K562 (cell line): ENCODE measurements at places on chromosomes 11 and 22.

- no peak for DNase-seq
Measured at GRCh38 chr22:19983741-19984140, 32.9 kb downstream of the ARVCF start.

DNA sequence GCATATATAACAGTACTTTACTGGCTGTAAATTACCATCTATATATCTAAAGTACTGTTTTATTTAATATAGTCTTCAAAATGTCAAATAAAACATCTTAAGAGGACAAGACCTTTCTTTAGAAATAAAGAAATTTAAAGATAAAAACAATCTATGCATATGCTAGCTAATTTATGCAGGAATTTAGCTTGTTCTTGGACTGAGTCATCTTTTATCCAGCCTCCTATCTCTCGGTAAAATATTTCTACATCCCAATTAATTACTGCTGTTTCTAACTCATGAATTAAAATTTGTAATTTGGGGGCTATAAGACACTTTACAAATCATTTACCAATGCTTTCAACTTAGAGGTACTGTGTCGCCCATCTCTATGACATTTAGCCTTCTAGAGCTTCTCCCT is 72.8 kb upstream of the DDI1 start:
- no peak for DNase-seq

GRCh38 chr22:35186492-35186891 is 70.8 kb upstream of the HMGXB4 start:
- DNase-seq = no peak

GRCh38 chr22:42745118-42745517 is 24.4 kb upstream of the A4GALT start:
- DNase-seq = no peak

- DNase-seq = no peak
Measured at GRCh38 chr11:133678191-133678590, 145.9 kb upstream of the OPCML start.

GRCh38 chr11:123308077-123308476 is 113.0 kb upstream of the CLMP start:
- no peak for DNase-seq

DNA sequence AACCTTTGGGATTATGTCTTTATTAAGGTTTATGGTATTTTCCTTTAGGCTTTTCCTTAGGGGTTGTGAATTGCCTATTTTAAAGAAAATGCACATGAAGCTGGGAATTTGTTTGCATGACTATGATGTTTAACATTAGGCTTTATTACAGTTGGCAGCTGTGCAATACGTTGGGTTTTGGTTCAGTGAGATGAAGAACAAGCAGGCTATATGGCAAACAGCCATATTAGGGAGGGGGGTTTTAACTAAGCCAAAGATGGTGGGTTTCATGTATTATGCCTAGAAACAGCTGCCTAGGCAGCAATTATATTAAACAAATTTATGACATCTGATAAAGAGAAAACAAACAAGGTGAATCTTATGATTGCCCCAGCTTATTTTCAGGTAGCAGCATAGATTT is 880.8 kb downstream of the FAM181B start:
- no peak for DNase-seq

- peak; percentile 26 for DNase-seq
Measured at GRCh38 chr11:31809857-31810778, 1.0 kb downstream of the PAX6 start.

- DNase-seq = peak; percentile 45
Measured at GRCh38 chr22:29040385-29041275, 21.0 kb downstream of the C22orf31 start.

GRCh38 chr11:102560555-102561011 is 30.0 kb upstream of the MMP7 start:
- no peak for DNase-seq

DNA sequence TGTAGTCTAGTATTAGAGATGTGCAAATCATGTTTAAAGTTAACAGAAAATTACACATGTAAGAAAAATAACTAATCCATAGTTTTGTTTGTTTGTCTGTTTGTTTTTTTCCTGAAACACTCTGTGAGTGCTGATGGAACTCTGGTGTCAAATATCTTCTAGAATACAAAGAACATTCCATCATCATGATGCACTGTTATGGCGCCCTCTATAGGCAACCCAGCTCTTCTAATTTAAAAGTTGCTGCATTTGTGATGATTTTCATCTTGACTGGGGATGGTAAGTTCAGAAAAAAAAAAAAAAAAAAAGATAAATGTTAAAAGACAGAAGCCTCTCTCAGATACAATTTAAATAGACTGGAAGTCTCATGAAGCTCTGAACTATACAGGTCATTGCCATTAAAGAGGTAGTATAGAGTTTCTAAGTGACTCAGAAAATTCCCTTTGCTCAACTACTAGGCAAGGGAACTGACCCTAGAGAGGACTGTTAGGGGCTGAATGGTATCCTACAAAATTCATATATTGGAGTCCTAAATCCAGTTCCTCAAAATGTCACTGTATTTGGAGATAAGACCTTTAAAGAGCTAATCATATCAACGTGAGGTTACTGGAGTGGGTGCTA is 597.2 kb upstream of the ANO3 start:
- no peak for DNase-seq

GRCh38 chr22:35045451-35045850 is 20.5 kb upstream of the ISX start:
- DNase-seq = no peak

DNA sequence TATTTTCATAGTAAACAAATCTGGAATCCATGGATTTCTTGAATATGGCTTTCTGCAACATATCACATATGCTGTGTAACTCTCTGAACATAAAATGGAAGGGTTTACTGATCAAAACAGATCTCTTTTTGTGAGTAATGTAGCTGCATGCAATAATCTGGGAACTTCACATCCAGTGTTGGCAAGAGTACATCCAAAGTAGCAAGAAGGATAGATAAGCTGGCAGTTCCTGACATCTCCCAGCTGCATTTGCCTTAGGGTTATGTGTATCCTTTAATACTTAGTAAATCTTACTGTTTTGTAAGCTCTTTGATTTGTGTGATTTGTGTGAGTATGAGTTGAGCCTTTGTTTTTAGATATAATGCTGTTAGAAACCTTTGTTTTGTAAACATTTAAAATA is 280.4 kb upstream of the CNTN5 start:
- DNase-seq = no peak

GRCh38 chr11:48169717-48170116 is 46.9 kb upstream of the OR4B1 start:
- DNase-seq = no peak

GRCh38 chr22:21666786-21667185 is 974 bp downstream of the PPIL2 start:
- DNase-seq = peak; percentile 77

- no peak for DNase-seq
Measured at GRCh38 chr11:69520186-69520916, 38.9 kb downstream of the LINC01488 start.

DNA sequence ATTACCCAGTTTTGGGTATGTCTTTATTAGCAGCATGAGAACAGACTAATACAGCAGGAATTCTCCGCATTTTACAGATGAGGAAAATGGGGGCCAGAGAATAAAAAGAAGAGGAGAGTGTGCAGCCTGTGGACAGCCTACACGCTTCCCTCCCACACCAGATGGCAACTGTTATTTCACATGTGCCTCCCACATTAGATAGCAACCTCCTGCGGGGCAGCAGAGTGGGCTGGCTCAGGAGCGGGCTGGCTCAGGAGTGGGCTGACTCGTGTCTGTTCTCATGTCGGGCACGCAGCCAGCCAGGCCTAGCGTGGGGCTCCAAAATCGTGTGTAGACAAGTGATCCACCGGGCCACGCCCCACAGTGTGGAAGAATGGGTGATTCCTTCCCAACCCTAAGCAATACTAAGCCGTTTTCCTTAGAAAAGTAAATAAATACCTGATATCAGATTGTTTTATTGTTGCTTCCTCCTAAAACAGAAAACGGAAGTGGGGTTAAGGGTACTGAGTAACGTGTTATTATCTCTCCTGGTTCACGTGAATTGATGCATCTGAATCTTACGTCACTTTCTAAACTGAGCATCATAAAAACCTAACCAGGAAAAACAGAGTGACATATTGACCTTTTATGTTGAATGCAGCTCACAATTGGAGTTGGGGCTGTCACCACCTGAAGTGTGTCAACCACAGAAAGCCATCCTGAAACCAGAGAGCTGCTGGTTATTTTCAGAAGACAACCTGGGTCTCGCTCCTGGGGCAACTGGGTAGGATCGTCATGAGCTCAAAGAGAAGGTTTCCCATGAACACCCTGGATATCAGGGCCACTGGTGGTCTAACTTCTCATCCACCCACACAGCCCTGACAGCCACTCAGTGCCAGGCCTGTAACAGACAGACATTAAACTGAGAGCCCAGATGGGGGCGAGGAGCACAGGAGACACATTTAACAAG is 3.3 kb downstream of the TTLL1 start:
- no peak for DNase-seq

GRCh38 chr11:30284836-30285235 is 38.1 kb upstream of the ARL14EP start:
- DNase-seq = no peak

- DNase-seq = no peak
Measured at GRCh38 chr11:131767421-131767820, 397.0 kb downstream of the NTM start.

GRCh38 chr11:1572197-1573076 is at the start of gene DUSP8:
TSS of gene DUSP8 (minus strand) at chr11:1572271. CDS start at chr11:1565826, 6,445 bp downstream.
- DNase-seq = peak; percentile 99

GRCh38 chr11:92401520-92401919 is 176.9 kb downstream of the FAT3 start:
- DNase-seq = no peak

- no peak for DNase-seq
Measured at GRCh38 chr11:94647926-94648325, 80.8 kb downstream of the PIWIL4 start.

- no peak for DNase-seq
Measured at GRCh38 chr22:45098056-45098455, 65.7 kb upstream of the NUP50 start.

DNA sequence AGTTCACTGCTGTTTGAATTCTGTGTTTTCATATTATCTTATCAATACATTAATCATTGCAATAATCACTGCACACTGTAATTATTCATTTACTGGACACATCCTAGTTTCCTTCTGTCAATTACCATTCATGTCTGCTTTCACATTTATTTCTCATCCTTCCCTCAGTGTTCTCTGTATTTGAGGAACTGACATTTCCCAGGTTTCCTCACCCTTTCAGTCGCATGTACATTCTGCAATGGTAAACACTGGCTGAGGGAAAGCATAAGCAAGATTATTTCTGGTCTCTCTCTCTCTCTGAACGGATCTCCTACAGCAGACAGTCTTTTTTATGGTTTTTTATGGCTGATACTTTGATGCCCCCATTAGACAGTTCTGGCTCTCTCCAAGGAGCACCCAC is 4.2 kb upstream of the HBD start:
- no peak for DNase-seq

DNA sequence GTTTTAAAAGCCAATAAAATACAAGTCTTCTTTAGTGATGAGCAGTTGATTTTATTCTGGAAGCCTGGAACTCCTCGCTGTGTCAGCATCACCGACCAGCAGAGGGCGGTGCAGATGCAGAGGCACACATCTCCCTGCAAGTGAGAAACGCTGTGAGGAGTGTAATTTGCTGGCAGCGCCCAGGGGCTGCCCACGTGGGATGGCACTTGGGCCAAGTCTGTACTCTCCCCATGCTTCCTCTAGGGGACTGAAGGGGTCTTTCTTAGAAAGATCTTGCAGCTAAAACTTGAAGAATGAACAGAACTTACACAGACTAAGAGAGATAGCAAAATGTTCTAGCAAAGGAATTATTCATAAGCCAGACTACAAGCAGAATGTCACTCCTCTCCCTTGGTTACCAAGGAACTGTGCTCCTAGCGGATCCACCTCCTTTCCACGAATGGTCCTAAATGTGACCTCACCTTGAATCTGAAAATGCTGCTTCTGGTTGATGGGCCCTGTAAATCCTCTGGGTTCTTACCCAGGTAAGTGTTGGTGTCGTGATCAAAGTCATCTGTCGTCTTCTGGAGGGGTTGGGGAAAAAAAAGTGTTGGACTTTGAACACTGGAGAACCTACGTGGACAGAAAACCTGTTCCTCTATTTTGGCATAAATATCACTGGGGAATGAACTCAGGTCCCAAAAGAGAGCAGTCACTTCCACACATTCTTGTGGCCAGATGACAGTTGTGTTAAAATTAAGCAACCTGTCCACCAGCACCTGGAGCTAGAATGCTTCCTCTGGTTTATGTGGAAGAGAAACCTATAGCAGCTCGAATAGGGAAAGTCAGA is 31.8 kb downstream of the CNTF start:
- peak; percentile 58 for DNase-seq

- no peak for DNase-seq
Measured at GRCh38 chr11:78295991-78296930, 107.5 kb downstream of the USP35 start.

DNA sequence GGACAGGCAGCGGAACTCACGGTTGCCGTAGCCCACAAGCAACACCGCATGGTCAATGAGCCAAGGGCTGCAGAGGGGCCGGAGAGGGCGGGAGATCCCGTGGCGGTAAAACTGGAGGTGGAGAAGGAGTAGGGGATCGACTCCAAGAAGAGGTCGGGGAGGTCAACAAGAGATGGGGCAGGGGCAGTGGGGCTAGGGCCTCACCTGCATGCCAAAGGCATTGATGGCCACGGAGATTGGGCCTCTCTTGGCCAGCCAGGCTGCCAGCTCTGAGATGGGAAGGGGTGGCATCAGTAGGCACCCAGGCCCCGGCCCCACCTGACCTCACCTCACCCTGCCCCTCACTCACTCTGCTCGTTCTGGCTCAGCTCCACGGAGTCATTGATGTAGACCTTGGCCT is 3.9 kb downstream of the CTSF start:
- no peak for DNase-seq

DNA sequence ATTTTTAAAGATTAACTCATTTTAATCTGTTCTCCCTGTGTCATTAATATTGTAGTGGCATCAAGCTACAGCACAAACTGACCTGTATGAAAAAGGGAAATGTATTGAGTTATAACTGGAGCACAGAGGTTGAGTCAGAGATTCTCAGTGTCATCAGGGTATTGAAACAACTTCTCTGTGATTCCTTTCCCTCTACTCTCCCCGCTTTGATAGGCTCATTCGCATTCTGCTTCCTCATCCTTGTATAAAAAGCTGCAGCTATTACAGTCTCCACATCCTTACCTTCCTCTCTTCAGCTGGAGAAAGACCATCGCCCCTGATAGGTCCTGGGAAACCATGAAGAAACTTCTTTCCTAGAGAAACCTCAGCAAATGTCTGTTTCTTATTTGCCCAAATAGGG is 90.0 kb downstream of the BDNF start:
- no peak for DNase-seq

- no peak for DNase-seq
Measured at GRCh38 chr11:95445746-95446333, 214.8 kb upstream of the SESN3 start.

GRCh38 chr11:56700242-56700913 is 1.5 kb downstream of the OR9G1 start:
- no peak for DNase-seq

DNA sequence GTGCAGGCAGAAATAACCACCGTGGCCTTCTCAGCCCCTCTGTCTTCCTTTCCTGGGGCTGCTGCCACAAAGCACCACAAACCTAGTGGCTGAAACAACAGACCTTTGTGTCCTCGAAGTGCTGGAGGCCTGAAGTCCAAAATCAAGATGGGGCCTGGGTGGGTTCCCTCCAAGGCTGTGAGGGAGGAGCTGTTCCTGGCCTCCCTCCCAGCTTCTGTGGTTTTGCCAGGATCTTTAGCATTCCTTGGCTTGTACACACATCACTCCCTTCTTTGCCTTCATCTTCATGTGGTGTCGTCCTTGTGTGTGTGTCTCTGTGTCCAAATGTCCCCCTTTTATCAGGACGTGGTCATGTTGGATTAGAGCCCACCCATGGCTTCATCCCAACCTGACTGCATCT is 29.0 kb upstream of the PARVG start:
- no peak for DNase-seq
